ENCODE measurements at places on chromosomes 6 and 20.

GRCh38 chr6:57209030-57209429 is 13.1 kb downstream of the RAB23 start:
- no peak for DNase-seq

GRCh38 chr20:37670351-37670791 is 23.5 kb upstream of the CTNNBL1 start:
- DNase-seq = no peak

DNA sequence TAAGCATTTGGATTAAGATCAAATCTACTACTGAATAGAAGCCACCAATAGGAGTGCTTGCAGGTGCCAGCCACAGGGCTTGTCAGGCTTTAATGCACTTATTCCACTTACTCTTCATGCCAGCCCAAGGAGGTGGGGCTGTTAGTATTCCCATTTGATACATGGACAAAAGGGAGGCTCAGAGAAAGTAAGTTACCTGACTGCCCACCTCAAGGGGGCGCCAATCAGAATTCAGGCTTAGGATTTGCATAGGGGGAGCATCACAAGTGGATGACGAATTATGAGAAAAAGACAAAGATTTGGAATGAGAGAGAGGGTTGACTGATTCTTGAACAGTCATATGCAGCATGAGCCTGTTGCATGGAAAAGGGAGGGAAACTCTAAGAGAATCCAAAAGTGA is 188.4 kb upstream of the TSHZ2 start:
- DNase-seq = no peak

- DNase-seq = no peak
Observed at GRCh38 chr20:63860325-63861051, 810 bp upstream of the ABHD16B start.

DNA sequence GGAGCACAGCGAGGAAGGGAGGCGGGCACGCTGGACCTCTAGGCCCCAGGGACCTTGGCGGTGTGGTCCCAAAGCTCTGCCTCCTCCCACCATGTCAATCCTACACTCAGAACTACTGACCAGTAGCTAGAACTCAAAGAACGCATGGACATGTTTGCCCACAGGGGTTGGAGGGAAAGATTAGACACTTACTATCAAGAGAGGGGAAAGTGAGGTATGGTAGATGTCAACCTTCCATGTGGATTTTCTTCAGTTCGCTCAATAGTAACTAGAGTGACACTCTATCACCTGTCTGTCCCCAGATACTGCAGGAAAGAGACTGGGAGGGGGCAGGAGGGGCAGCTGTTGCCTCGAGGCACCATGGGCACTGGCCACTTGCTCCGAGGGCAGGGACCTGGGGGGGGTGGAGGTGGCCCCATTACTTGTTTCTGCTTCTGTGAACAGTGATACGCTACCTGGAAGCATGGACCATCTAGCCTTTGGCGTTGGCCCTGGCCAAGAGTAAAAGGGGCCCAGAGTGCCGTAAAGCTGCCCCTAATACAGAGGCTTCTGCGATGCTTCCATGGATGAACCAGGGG is 912 bp upstream of the DIDO1 start:
- DNase-seq = no peak

GRCh38 chr6:150157081-150157480 is 14.2 kb downstream of the PPP1R14C start:
- DNase-seq = peak; percentile 39

DNA sequence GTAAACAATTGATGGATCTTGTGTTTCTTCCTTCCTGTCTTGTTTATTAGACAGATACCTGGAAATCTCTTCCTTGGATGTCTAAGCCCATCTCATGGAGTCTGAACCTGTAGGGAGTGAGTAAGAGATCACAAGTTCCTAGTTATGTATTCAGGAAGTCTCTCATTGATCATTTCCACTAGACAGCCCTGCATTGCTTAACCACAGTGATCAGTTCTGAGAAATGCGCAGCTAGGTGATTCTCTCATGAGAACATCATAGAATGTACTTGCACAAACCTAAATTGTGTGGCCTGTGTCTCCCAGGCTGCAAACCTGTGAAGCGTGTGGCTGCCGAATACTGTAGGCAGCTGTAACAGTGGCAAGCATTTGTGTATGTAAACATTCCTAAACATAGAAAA is 39.1 kb downstream of the FAM120B start:
- no peak for DNase-seq

DNA sequence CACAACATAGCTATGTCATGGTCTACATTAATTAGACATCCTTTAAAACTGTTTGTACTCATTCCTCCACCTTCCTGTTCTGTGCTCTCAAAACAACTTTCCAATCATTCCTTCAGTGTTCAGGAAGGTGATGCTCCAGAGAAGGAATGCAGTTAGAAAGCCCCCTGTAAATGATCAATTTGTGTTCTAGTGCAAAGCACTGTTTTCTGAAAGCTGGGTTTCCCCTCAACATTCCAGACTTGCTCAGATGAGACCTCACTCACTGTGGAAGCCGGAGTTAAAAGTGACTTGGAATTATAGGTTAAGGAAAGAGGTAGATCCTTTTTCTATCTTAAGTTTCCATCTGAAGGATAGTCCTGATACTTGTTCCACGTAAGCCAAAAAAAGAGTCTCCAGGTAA is 95.9 kb downstream of the BMP2 start:
- DNase-seq = no peak

- DNase-seq = no peak
Observed at GRCh38 chr6:93453956-93454355, 34.6 kb upstream of the EPHA7 start.

DNA sequence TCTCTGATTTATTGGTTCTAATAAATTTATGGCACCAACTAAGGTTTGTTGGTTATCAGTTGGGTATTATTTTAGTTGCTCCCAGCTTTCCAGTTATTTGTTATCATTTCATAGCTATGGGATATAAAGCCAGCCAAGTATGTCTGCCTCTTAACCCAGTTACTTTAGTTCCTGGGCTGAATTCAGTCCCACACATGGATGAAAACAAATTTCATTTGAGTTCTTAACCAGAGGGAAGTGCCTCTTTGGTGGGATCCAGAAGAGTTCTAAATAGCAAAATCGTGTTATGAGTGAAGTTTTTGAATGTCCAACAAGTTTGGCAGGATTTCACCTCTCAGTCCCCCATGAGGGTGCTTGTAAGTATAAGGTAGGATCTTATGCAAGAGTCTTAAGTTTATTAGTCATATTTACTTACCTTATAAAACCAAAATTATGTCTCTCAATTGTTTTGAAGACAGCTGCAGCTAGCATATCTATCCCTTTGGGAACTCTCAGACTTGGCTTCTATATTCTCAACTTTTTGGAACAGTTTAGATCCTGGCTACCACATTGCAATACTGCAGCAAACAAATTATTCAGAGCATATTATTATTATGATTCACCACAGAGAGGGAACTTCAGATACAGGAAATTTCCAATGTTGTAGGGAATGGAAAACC is 683.6 kb downstream of the BCKDHB start:
- DNase-seq = no peak

GRCh38 chr6:116375262-116375661 is 4.5 kb downstream of the DSE start:
- no peak for DNase-seq

- DNase-seq = no peak
Observed at GRCh38 chr6:80363501-80364122, 257.1 kb downstream of the BCKDHB start.

GRCh38 chr6:156963712-156964700 is 186.8 kb downstream of the ARID1B start:
- DNase-seq = peak; percentile 29

DNA sequence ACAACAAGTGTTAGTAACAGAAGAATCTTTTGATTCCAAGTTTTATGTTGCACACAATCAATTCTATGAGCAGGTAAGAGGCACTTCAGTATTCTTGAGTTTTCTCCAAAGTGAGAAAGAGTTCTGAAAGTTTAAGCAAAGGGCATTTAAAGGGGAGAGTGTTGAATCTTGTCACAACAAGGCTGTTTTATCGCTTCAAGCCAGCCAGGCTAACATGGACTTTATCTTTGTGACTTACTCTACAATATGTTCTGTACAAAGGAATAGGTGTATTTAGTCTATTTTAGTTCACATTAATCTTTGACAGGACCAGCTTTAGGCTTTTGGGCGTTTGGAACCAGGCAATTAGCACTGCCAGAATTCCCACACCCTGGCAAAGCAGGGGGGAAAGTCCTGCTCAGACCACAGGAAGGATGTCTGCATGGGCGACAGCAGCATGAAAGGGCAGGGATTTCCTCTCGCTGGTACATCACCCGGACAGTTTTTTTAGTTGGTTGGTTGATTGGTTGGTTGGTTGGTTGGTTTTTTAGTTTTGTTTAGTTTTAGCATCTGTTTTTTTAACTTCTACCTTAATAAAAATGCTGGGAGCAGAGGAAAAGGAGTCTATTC is 395.4 kb upstream of the SOX4 start:
- no peak for DNase-seq

GRCh38 chr20:4063631-4064030 is 48.3 kb upstream of the RNF24 start:
- no peak for DNase-seq

GRCh38 chr6:86856379-86856778 is 80.9 kb upstream of the HTR1E start:
- no peak for DNase-seq

- DNase-seq = no peak
Observed at GRCh38 chr6:169034516-169035167, 219.0 kb downstream of the THBS2 start.

- no peak for DNase-seq
Observed at GRCh38 chr6:41775293-41775882, 4.3 kb downstream of the FRS3 start.

DNA sequence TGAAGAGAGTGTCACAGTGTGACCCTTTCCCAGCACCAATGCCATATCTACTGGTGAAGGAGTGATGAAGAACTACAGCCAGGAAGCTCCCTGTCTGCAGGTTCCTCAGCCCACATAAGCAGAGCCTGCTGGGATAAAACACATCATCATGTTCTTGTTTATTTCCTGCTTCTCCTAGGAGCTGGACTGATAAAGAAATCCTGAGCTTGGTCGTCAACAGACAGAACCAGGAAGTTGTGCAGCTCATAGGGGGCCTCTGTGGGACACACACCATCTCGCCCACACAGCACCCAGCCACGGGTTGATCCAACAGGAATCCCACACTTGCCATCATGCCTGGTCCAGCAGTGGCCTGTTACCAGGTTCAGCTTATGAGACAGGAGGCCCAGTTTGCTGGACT is 2.8 kb upstream of the CSTL1 start:
- DNase-seq = no peak

GRCh38 chr6:33151050-33151449 is 41.2 kb downstream of the COL11A2 start:
- no peak for DNase-seq

GRCh38 chr6:71468841-71469700 is 180.5 kb downstream of the OGFRL1 start:
- DNase-seq = no peak

- peak; percentile 74 for DNase-seq
Observed at GRCh38 chr6:34414999-34415858, 10.6 kb downstream of the RPS10 start.

GRCh38 chr6:119370080-119370479 is 20.5 kb upstream of the MAN1A1 start:
- no peak for DNase-seq

- no peak for DNase-seq
Observed at GRCh38 chr6:2871102-2871501, 29.4 kb upstream of the SERPINB1 start.

- DNase-seq = peak; percentile 10
Observed at GRCh38 chr20:60271597-60271996, 313.4 kb downstream of the CDH26 start.

- DNase-seq = no peak
Observed at GRCh38 chr20:12409501-12409900, 491.8 kb downstream of the BTBD3 start.

DNA sequence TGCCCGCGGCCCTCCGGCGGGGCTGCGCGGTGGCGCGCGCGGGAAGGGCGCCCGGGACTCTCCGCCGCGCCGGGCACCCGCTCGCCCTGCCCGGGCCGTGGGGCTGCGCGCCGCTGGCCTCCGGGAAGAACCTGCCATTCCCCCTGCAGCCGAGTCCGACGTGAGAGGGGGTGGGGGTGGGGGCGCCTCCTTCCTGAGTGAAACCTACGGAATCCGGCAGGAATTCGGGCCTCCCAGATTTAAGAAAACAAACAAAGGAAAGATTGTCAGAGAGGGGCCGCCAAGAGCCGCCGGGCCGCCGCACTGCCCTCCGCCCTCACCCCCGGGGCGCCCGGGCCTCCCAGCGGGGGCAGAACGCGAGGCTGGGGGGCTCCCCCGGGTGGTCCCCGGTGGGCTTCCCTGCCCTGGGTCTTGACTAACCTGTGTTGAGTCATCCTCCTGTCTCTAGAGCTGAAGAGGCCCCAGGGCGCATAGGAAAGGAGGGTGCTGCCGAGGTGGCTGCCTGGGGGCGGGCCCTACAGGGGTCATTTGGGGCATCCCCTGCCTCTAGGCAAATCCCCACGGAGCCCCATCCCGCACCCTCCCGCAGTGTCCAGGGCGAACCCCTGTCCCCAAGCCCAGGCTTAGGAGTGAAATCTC is 42.2 kb upstream of the FOXP4 start:
- no peak for DNase-seq

DNA sequence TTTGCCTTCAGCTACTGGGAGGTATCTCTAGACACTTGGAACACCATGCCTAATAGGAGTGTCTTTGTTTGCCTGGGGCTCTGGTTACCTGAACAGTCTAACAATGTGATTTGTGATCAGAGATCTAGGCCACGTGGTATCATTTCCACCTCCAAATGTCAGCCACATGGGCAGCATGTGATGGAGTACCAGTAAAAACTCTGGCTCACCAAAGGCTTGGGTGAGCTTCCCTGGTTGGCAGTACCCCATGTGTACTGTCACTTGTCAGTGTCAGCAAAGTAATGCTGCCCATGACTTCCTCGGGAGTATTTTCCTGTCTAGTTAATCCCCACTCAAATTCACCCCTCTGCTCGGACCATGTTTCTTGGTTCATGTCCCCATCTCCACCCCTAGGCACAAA is 195.2 kb upstream of the LRFN2 start:
- DNase-seq = no peak

GRCh38 chr20:60192326-60192725 is 234.1 kb downstream of the CDH26 start:
- no peak for DNase-seq

DNA sequence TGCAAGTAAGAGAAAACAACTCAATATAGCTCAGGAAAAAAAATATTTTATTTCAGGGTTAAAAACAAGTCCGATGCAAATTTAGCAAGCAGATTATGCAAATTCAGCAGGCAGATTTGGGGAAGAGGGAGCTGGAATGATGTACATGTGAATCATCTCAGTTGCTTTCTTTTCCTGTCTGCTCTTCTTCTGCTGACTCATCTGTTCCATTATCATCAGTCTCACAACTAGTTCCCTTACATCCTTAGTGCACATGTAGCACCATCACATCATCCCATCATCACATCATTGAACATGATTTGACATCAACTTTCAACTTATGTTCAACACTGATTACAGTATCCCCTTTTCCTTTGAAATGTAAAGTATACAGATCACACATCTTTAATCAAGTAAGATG is 11.5 kb upstream of the DEFB113 start:
- no peak for DNase-seq

- no peak for DNase-seq
Observed at GRCh38 chr6:123562677-123563076, 74.1 kb downstream of the TRDN start.

- DNase-seq = no peak
Observed at GRCh38 chr6:113078791-113079190, 731.7 kb downstream of the RFPL4B start.

GRCh38 chr6:137738931-137739504 is 128.0 kb upstream of the TNFAIP3 start:
- no peak for DNase-seq

- no peak for DNase-seq
Observed at GRCh38 chr20:10660661-10661060, 13.1 kb downstream of the JAG1 start.

GRCh38 chr20:22890594-22891300 is 144.4 kb upstream of the SSTR4 start:
- DNase-seq = no peak

Measured in natural killer cell (primary cell).